ENCODE measurements at places on chromosomes 3 and 15. TPM values are rescaled to one million over a fixed set of nuclear protein-coding genes. Genes with fewer than 3 reads are reported as not detected.

DNA sequence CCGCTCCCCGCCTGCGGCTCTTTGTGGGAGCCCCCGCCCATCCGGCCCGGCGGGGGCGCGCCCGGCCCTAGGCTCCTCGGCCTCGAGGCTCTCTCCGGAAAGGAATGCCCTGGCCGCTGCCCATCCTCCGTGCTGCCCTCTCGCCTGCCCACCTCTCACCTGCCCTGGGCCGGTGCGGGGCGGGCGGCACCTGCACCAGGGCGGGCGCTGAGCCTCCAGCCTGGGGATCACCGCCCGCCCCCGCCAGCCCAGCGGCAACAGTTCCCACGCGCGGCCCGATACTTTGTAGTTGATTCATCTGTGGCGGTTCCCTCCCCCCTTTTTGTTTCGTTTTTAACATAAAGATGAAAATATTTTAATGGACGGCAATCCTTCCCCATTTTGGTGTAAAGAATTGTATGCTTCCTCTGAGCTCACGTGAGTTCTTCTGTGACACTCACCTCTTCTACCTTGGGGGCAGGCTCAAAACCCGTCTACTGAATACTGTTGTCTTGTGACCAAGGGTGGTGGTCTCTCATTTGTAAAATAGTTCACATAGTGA is 1.9 kb downstream of the KLF13 start:
- no peak for DNase-seq

- no peak for DNase-seq
Measured at GRCh38 chr3:127800508-127800907, 21.8 kb downstream of the MGLL start.

GRCh38 chr15:29685156-29686078 is 136.9 kb downstream of the TJP1 start:
- no peak for DNase-seq

DNA sequence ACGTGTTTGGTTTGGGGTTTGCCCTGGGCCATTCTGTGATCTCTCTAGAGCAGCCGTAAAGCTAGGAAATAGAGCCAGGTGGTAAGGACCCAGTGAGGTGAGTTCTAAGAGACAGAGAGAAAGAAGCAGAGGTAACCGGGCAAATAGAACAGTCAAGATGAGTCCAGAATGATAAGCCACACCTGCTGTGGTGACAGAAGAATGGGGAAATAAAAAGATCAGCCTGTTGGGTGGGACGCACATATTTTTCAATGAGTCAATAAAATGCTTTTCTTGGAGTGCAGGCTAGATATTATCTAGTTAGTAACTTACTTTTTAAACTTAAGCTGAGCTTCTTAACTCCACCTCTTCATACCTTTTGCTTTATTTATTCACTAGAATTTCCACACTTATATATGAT is 135.0 kb downstream of the NFKBIZ start:
- DNase-seq, result no peak

GRCh38 chr3:73049319-73049718 is 12.1 kb upstream of the EBLN2 start:
- DNase-seq, result no peak

GRCh38 chr3:4827767-4828166 is 151.5 kb upstream of the BHLHE40 start:
- no peak for DNase-seq

- no peak for DNase-seq
Measured at GRCh38 chr15:29135309-29135657, 134.3 kb downstream of the NSMCE3 start.

DNA sequence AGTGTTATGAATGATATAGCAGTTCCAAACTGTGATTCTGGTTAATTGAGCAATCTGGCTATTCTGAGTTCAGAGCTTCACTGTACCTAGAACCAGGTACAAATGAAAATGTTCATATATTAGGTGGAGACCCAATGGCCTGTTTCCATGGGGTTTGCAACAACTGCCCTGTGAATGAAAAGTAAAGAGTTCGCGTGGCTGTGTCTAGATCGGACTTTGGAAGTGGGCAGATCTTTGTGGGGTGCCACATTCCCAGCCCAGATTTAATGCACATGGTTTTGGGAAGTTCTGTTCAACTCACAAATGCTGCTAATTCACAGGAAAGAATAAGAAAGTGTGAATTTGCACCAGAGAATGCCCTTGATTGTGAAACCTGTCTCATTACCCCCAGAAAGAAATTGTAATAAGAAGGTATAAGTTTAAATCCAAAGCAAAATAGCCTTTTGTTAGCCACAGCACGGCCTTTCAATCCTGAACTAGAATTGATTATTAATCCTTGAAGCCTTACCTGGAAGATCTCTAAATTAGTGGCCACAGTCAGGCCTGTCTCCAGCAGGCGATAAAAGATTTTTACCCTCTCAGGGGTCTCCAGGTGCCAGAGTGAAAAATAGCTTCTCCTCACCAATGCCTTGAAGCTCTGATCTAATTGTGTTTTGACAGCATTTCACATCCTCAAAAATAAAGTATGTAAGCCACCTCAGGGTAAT is 22.6 kb downstream of the WHAMM start:
- no peak for DNase-seq

DNA sequence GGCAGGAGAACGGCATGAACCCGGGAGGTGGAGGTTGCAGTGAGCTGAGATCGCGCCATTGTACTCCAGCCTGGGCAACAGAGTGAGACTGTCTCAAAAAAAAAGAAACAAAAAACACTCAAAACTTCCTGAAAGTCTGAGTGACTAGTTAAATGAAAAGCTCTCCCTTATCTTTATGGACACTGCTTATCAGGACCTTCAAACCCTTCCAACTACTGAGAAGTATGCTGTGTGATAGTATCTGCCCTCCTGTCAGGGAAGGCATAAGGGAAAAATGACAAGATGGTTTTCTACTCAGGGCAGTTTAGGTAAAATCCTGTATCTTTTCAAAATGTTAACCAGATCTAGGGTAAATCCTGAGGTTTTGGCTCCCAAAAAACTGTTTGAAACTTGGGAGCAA is 21.8 kb downstream of the EMC7 start:
- no peak for DNase-seq

GRCh38 chr15:40623361-40623760 is 29.3 kb downstream of the KNL1 start:
- no peak for DNase-seq

DNA sequence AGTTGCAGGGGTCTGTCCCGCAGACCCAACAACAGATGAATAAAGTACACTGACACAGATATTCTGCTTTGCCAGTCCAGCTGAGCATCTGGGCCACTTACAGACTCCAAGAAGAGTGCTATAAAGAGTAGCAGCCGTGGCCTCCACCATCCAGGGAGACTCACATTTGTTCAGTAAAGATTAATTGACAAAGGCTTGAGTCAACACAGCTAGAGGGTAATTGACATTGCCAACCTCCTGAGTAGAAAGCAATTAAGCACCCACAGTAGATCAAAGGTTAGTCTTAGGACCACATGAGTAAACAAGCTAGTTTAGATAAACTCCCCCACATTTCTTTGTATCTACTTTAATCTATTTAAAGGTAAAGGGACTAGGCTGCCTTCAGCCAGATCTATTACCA is 16.3 kb upstream of the CRTC3 start:
- no peak for DNase-seq

- DNase-seq, result no peak
Measured at GRCh38 chr3:64098670-64099069, 75.4 kb upstream of the PSMD6 start.

- no peak for DNase-seq
Measured at GRCh38 chr15:61880084-61880483, 180.2 kb downstream of the VPS13C start.

DNA sequence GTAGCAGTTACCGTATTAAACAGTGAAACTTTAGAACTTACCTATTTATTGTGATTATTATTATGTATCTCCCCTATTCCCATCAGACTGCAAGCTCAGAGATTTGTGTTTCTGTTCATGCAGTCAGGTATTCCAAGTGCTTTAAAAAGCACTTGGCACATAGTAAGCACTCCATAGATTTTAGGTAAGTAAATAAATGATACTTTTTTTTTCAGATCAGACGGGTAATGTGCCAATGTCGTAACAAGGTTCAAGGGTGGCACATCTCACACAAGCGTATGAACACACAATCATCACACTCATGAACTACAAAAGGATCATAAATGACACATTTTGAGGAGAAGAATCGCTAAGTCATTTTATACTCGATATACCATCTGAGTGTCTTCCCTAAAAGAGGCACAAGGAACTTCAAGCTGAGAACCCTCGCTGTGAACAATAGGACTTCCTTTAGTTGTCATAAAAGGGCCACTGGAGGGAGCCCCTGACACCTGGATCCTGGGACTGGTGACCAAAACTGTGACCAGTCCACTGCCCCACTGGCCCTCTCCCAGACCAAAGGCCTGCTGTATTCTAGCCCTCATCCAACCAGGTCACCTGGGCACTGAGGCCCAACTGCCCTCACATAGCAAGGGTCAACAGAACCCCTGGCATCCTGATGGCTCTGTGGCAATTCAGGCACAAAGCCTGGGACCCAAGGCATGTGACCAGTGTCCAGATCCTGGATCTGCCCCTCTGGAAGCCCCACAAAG is 32.1 kb downstream of the KIF9 start:
- peak; percentile 83 for DNase-seq

GRCh38 chr3:143433787-143434378 is 314.3 kb downstream of the CHST2 start:
- peak; percentile 65 for DNase-seq

DNA sequence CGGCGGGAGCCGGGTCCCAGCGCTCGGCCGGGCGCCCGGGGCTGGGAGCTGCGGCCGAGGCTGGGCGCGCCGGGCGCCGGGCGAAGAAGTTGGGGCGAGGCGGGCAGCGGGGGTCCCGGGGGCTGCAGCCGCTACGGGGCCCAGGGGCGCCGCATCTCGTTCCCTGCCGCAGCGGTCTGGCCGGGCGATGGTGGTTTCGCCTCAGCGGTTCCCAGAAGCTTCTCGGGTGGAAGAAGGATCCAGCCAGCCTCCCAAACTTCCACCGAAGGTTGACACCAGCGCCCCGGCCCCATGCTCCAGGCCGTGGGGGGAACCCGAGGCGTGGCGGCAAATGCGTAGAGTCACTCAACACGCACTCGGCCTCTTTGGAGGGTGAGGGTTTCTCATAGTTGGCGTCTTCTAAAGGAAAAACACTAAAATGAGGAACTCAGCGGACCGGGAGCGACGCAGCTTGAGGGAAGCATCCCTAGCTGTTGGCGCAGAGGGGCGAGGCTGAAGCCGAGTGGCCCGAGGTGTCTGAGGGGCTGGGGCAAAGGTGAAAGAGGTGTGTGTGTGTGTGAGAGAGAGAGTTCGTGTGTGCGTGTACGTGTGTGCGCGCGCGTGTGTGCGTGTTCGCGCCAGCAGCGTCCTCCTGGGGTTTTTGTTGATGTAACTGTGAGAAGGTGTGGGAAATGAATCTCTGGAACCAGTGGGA is 940 bp downstream of the BOC start:
- DNase-seq, result peak; percentile 78

DNA sequence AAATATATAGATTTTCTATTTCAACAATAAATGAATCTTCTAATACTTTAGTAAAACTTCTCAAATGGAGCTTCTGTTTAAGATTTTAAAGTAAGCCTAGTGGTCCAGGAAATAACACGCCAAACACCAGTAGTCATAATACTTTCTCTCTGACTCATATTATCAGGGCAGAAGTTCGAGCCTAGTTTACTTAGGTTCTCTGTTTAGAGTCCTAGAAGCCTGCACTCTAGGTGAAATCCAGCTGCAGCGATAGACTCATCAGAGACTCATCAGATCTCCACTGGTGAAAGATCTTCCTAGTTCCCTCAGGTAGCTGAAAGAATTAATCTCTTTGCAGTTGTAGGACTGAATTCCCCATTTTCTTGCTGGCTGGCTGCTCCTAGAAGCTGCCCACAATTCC is 552.5 kb upstream of the ROBO2 start:
- DNase-seq, result no peak

GRCh38 chr3:54337846-54338245 is 215.5 kb downstream of the CACNA2D3 start:
- no peak for DNase-seq

DNA sequence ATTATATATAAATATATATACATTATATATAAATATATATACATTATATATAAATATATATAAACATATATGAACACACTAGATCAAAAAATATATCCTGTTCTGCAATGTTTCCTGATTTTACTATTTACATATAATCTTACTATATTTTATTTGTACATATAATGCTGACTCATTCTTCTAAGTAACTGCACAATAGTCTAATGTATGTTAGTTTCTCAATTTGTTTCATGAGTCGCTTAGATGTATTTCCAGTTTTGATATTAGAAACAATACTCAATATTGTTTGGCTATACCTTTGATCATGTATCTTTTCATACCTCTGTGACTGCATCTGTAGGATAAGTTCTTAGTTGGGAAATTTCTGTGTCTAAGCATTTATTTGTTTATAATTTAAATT is 669.9 kb upstream of the CCDC54 start:
- DNase-seq, result no peak

GRCh38 chr15:66826507-66826906 is 124.5 kb downstream of the SMAD6 start:
- peak; percentile 59 for DNase-seq

CLDN11 gene
- total RNA-seq, result 37.5 TPM

CCDC54 gene
- not detected for total RNA-seq

FOXB1 gene
- total RNA-seq, result 1.7 TPM

RAD51 gene
- 34.1 TPM for total RNA-seq

SSUH2 gene
- 5.3 TPM for total RNA-seq

CPN2 gene
- 0.22 TPM for total RNA-seq

SCG3 gene
- 18.3 TPM for total RNA-seq

SPTBN5 gene
- total RNA-seq, result 2.8 TPM

CLEC3B gene
- total RNA-seq, result not detected

LRTM1 gene
- total RNA-seq, result not detected

TNFAIP8L3 gene
- total RNA-seq, result not detected

CLDN16 gene
- total RNA-seq, result 0.38 TPM
